NCI-H1092 treated with DMSO at 0.1 percent for 48 hours (cell line): ENCODE measurements at places on chromosomes 3 and 15.

DNA sequence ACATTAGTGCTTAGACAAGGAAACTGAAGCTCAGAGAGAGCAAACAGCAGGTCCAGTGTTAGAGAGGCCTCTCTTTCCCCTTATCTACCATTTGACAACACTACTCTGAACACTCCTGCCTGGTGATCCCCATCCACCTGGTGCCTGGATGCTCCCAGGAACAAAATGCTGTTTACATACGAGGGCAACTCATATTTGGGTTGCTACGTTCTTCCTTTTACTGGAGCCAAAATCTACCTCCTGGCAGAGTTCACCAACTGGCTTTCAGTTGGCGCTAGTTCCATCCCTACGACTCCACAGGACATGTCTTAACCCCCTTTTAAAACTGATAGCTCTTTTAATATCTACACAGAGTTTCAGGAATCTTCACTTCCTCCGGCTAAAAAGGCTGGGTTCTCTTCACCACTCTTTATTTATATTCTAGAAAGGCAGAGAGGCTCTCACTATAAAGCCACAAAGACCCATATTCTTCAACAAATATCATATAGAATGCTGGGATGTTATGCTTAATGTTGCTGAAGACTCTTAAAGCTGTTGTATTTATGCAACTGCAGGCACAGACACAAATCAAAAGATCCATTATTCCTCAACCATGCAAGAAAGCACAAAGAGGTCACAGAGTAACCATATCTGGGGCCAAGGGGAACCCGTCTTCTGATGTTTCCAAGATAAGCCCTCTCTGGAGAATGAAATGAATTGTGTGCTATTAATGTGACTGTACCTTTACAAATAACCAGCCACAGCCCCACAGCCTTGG, 47.9 kb downstream of the CCNB2 start:
- no peak for DNase-seq

- DNase-seq = no peak
Measured at GRCh38 chr3:41330465-41330864, 131.2 kb downstream of the CTNNB1 start.

- no peak for DNase-seq
Measured at GRCh38 chr3:76753599-76753998, 286.3 kb upstream of the ROBO2 start.

GRCh38 chr3:123353850-123354233, 95.0 kb downstream of the ADCY5 start:
- DNase-seq = no peak

GRCh38 chr15:26433818-26434217, 339.0 kb downstream of the GABRB3 start:
- DNase-seq = no peak

GRCh38 chr15:51505251-51505650, 117.3 kb downstream of the DMXL2 start:
- DNase-seq = no peak
